Activated T-cell treated with anti-CD3 and anti-CD28 coated beads, Interleukin-2, amount 50 U/mL, for 24 hours (primary cell): ENCODE measurements at places on chromosomes 3 and 15.

- no peak for DNase-seq
Measured at GRCh38 chr3:13194285-13195209, 121.3 kb upstream of the IQSEC1 start.

- DNase-seq = no peak
Measured at GRCh38 chr3:188268336-188268735, 114.4 kb downstream of the LPP start.

DNA sequence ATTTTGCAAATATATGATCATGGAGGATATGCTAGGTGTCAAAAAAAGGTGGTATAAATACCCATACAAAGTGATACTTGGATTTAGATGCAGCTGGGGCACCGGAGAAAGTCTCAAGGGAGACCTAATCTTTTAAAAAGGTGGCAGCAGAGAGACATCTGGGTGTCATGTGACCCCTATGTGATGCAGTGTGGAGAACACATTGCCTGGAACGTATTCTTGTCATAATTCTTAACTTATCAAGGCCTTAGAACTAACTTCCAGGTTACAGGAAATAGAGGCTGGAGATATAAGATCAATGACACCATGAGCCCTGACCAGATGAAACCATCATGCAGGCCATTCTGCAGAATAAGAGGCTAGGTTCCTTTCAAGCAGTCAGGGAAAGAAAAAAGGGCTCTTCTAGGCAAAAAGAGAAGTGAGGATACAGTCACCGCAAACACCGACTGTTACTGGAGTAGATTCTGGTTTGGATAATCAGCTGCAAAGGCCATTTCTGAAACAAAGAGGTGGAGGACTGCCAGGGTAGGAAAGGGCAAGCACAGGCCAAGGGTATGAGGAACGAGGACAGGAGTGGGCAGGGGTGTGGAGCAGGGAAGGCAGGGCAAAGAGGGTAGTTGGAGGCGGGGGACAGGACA, 100.6 kb downstream of the OXNAD1 start:
- no peak for DNase-seq

DNA sequence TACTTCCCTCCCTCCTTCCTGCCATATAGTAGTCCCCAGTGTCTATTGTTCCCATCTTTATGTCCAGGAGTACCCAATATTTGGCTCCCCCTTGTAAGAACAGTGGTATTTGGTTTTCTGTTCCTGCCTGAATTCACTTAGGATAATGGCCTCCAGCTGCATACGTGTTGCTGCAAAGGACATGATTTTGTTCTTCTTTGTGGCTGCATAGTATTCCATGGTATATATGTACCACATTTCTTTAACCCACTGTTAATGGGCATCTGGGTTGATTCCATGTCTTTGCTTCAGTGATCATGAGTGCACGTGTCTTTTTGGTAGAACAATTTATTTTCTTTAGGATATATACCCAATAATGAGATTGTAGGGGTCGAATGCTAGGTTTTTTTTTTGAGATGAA, 19.3 kb downstream of the SPRED1 start:
- no peak for DNase-seq

DNA sequence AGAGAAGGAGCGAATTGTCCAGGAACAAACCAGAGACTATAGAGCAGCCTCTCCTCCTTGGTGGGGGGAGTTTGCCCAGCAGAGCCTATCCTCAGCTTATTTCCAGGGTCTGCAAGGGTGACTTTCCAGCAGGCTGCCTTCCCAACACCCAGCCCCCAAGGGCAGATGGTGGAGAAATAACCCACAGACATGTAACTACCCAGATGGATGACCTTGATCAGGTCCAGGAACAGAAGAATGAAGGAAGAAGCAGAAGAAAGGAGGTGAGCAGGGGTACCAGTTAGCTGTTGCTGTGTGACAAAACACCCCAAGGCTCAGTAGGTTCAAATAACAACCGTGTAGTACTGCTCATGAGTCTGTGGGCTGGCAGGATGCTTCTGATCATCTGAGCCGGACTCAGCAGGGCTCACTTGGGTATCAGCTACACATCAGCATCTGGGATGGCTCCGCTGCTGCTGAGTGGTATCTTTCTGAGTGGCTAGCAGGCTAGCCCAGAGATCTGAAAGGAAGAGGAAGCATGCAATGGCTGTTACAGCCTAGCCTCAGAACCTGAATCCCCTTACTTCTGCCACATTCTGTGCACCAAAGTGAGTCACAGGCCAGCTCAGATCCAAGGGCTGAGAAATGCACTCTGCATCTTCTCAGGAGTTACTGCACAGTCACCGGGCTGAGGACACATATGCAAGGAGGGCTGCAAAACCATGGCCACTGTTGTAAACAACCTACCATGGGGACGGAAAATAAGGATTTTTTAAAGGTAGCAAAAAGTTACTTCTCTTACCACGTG, 22.2 kb upstream of the TXNRD3 start:
- DNase-seq = no peak

DNA sequence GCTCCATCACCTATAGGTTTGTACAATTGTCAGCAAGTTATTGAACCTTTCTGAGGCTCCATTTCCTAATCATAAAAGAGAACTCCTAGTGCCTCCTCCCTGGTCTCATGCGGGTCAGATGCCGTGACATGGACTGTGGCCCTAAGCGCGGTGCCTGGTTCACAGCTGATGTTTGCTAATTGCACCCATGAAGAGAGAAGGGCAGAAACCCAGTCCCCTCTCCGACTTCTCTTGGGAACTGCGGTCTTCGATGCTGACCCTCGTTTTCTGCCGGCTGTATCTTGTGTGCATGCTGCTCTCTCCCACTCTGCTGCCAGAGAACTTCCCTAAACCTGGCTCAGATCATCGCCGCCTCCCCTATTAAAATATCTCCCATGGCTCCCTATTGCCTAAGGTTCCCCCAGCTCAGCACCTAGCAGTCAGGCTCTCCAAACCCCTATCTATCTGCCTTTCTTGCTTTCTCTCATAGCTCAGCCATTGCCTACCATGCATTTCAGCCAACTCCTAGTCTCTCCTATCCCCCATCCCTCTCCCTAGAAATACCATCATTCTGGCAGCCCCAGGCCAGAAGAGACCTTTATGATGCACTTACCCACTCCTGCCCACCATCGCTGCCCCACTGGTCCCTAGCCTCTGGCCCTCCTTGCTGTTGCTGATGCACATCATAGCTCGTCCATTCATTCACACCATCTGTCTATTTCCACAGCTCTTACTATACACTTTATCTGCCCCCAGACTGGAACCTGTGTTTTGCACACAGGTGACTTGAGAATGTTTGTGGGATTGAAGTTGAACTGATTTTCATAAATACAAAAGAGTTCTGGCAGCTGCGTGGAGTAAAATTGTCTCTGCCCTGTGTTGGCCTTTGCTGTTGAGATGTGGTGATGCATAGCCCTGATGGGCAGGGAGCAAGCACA, 6.6 kb downstream of the ISG20 start:
- no peak for DNase-seq

DNA sequence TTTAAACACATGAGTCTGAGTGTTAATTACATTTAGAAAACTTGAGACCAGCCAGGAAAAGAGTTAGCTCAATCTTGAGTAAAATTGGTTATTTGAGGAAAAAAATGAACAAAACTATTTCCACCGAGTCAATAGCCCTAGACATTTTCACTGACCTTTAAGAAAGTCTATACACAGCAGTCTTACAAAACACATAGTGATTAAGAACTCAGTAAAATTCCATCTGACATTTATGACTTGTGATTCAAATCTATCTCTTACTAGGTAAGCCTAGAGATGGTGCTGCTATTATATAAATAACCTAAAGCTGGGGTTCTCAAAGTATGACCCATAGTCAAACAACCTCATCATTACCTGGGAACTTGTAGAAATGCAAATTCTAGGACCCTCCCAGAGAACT, 109.1 kb upstream of the COL8A1 start:
- no peak for DNase-seq

- no peak for DNase-seq
Measured at GRCh38 chr3:193910886-193911738, 224.8 kb upstream of the HES1 start.

DNA sequence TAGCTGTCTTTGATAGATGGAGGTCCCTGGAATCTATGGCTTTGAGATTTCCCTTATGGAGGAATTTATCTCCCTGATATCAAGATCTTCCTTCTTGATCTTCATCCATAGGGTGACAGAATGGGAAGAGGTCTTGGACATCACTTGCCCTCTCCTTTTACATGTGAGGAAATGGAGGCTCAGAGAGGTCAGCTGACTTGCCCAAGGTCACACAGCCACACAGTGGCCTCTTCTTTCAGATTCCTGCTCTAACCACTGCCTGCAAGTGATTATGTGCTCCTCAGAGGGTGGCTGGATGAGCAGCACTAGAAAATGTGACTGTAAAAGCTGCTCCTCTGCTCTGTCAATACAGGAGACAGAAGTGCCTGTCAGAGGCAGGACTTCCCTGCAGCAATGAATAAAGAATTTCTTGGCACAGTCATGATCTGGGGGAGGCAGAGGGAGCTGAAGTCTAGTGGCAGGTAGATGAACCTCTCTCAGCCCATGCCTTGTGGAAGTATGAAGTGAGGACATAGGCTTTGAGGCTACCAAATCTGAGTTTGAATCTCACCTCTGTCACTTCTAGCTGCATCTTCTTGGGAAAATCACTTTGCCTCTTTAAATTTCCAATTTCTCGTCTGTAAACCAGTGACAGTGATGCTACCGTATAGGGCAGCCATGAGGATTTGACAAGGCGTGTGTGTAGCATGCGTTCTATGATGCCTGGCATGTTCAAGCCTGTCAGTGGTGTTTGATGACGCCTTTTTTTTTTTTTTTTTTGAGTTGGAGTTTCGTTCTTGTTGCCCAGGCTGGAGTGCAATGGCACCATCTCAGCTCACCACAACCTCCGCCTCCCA, 12.0 kb downstream of the SSUH2 start:
- no peak for DNase-seq

DNA sequence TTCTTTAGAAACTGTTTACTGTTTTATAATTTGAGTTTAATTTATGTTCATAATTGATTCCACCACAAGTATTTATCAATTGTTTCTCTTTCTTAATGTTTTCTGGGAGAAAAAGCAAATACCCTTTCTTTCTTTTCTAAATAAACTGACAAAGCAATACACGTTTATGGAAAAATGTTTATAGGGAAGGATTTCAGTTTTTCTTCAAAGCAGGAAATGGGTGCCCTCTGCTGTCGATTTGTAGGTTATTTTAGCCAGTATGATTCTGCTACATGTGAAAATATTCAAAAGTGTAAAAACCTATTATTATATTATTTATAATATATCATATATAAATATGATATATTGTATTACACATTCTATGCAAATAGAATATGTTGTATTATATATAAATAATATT, 921.0 kb upstream of the ROBO1 start:
- no peak for DNase-seq

DNA sequence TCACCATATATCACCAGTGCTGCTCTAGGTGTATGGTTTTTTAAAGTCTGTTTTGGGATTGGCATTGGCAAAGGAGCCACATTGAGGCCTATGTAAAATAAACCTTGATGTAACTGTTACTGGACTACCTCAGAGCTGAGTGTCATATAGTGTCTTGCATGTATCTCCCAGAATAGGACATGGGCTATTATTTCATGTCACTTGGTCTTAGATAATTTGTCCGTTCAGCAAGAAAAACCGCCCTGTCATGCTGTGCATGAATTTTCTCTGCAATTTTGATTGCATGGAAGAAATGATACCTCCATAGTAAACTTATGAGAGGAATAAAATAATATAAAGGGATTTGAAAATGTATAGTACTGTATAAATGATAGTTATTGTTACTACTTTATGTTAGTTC, 59.6 kb downstream of the RNF13 start:
- DNase-seq = no peak

DNA sequence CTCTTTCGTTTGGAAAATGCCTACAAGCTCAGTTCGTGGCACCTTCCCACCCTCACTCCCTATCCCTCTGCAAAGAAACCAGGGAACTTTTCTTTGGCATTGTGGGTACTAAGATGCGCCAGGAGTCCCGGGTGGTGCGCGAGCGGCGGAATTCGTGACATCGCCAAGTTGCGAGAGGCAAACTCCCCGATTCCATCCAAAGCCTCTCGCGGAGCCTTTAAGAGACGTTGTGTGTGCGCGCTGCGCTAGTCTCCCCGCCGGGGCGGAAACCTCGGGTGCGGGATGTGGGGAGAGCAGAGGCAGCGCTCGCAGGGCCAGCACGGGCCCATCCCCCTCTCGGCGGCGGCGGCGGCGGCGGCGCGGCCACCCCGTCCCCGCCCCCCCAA, 443 bp upstream of the NR2F2 start:
- DNase-seq = no peak

DNA sequence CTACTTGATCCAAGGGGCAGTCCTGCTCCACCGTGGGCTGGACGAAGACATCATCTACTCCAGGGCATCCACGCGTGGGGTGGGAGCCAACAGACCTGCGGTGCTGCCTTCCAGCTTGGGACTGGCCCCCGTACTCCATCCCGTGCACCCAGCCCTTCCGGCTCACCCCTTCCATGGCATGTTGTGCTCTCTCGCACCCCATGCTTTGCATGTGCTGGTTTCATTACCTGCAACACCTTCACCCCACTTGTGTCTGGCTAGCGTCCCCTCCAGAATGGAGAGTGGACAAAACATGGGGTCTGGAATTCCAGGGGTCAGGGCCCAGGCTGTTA, 30.2 kb downstream of the SEMA7A start:
- DNase-seq = no peak

DNA sequence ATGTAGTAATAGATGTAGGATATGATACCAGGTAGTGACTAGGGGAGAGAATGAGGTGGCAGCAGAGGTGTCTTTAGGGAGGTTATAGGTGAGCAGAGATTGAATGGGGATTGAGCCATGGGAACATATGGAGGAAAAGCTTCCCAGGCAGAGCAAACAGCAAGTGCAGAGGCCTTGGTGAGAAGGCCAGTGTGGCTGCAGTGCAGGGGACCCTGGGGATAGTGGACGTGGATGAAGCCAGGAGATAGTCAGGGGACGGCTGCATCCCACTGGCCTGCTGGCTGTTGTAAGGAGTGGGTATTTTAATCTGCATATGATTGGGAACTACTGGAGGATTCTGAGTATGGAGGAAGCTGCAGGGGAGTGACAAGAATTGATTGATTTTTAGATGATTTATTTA, 62.7 kb upstream of the TRAK1 start:
- DNase-seq = no peak

GRCh38 chr3:13879102-13879945, 547 bp downstream of the WNT7A start:
- DNase-seq = peak; percentile 64

GRCh38 chr3:7290077-7290825, 429.3 kb downstream of the GRM7 start:
- no peak for DNase-seq

DNA sequence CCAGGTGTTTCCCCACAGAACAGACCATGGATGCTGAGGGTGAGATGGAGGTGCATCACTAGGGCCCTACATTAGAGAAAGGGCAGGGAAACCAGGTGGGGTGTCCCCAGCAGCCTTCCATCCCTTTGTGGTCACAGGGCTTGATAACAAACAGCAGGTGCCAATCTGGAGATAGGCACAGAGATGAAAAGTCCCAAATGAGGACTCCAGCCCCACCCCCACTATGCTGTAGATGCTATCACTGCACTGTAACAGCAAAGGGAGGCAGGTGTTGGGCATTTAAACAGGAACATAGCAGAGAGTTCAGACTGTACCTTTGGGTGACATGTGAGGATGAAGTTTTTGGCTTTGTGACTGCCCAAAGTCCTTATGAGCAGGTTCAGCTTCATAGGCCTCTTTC, 21.4 kb downstream of the IL20RB start:
- no peak for DNase-seq
